ENCODE measurements at places on chromosomes 1 and 21. TPM values are rescaled to one million over a fixed set of nuclear protein-coding genes. Genes with fewer than 3 reads are reported as not detected.

Gene TTC34
- 0.27 TPM for total RNA-seq

Gene APOBEC4
- not detected for total RNA-seq

Gene C2CD4D
- 0.85 TPM for total RNA-seq

Gene MYCL
- total RNA-seq = 16.4 TPM

Gene S100A7A
- not detected for total RNA-seq

Gene PTPN7
- 2.0 TPM for total RNA-seq

Gene FALEC
- total RNA-seq = not detected

Gene S100A16
- 288 TPM for total RNA-seq

Gene SPATC1L
- 6.9 TPM for total RNA-seq

Gene HSD11B1
- 0.59 TPM for total RNA-seq

Gene OR10J1
- not detected for total RNA-seq

Gene MYOM3
- total RNA-seq = 1.8 TPM

Gene SERPINC1
- 1.8 TPM for total RNA-seq

Gene PIGR
- 12,164 TPM for total RNA-seq

Gene YIPF1
- total RNA-seq = 30.4 TPM

Gene OR2T5
- total RNA-seq = not detected

Gene SORT1
- total RNA-seq = 76.2 TPM

Gene CD1B
- total RNA-seq = not detected

Gene CELA3B
- 16.7 TPM for total RNA-seq

Gene TSHB
- total RNA-seq = not detected

Gene MANEAL
- 18.2 TPM for total RNA-seq

Gene OVAAL
- not detected for total RNA-seq

Gene OR10X1
- total RNA-seq = not detected

Gene MAP1LC3C
- not detected for total RNA-seq

Gene C1orf226
- 26.9 TPM for total RNA-seq

Gene RABGGTB
- 58.3 TPM for total RNA-seq

Gene ILDR2
- 2.7 TPM for total RNA-seq

Gene OR2G6
- not detected for total RNA-seq

Gene FGR
- 2.0 TPM for total RNA-seq

Gene GADD45A
- 29.0 TPM for total RNA-seq

Measured in colonic mucosa (tissue), 4 donors.